ENCODE measurements at places on chromosomes 6 and 20.

GRCh38 chr6:166997768-166998255 lies 1.4 kb upstream of the CEP43 start:
- no peak for DNase-seq

DNA sequence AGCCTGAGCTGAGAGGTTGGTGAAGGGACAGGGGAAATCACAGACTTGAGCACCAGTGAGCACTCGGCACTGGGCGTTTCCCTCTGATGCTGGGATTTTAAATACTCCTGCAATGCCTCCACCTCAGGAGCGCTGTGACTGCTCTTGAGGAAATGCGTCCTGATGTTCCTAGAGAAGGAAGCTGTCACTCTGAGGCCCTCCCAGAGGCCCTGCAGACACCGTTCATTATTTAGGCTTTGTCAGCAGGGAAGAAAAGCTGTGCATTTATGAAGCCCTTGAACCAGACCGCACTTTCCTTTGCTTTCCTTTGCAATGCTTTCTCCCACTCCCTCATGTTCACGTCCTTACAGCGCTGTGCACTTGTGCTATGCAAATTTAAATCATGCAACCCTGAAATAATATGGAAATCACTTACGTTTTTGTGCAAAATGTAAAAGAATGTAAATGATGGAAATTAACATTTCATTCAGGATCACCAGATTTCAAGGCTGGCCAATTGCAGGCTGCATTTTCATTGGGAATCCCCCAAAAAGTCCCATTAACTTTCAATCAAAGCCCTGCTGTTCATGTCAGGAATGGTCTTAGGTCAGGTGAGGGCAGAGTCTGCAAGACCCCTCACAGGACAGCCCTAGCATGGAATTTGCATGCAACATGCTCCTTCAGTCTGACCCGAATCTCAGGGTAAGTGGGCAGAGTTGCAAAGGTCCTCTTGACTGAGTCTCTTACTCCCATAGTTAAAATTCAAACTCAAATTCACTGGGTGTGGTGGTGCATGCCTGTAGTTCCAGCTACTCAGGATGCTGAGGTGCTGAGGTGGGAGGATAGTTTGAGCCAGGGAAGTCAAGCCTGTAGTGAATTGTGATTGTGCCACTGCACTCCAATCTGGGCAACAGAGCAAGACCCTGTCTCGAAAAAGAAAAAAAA lies 45.8 kb upstream of the SYNDIG1 start:
- DNase-seq, result no peak

GRCh38 chr20:16916165-16916564 lies 168.0 kb downstream of the OTOR start:
- DNase-seq, result no peak

DNA sequence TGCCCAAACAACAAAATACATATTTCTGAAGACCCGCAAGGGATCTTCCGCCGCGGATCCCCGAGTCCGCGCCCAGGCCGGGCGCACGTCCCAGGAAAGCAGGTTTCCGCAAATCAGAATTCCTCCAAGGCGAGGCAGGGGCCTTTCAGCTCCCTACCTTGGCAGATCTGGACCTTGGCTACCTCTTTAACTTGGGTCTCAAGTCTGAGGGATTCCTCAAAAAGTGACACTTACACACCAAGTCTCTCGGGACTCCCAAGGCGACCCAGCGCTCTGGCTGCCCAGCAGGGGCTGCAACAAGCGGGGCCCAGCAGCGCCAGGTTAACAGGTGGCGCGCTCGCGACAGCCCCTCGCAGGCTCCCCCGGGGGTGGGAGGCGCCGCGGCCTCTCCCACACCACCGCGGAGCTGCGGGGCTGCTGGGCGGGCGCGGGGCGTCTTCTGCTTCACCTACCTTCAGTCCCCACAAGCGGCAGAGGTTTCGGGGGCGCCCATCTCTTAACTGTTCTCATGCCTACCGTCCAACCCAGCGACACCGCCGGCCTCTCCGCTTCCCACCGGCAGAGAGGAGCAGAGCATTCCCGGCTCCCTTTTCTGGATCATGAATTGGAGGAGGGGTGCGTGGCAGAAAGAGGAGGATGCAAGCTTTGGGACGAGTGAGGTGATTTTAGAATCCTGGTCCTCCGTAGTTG lies 414 bp downstream of the SIM1 start:
- no peak for DNase-seq

DNA sequence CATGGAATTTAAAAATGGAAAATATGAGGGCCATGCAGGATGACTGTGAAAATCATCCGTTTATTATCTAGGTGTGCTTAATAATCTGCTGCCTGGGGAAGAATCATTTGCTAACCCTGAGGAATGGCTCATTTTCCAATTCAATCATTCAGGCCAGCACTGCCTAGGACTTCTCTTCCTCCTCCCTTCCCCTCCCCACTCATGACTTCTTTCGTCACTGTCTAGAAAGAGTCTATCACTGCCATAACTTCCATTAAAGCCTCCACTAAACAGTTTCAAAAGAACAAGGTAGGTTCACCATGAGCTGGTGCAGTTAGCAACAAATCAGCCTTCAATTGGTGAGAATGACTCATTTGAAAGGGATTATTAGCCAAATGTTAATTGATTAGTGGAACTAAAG lies 43.9 kb downstream of the TSHZ2 start:
- no peak for DNase-seq

- no peak for DNase-seq
These were observed 439.5 kb downstream of the PLCB1 start for GRCh38 chr20:8571611-8572010.
